Activated CD4-positive, alpha-beta T cell treated with anti-CD3 and anti-CD28 coated beads for 24 hours (primary cell): ENCODE measurements at places on chromosomes 5 and 9.
A peak's percentile ranks its signal among the peaks of the same experiment; 100 is the strongest.

- no peak for DNase-seq
Observed at GRCh38 chr5:41286696-41287095, 73.4 kb upstream of the C6 start.

DNA sequence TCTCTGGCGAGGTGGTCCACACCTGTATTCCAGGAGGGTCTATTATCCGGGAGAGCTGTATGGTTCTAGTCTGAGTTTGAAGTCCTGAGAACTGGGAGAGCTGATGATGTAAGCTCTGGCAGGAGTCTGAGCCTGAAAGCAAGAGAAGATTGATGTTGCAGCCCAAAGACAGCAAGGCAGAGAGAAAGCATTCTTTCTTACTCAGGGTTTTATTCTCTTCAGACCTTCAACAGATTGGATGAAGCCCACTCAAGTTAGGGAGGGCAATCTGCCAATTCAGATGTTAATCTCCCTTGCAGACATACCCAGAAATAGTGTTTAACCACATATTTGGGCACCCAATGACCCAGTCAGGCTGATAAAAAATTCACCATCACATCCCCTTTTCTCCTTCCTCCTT lies 159.1 kb downstream of the CCDC171 start:
- no peak for DNase-seq

GRCh38 chr5:128574041-128574440 lies 36.0 kb upstream of the FBN2 start:
- no peak for DNase-seq

DNA sequence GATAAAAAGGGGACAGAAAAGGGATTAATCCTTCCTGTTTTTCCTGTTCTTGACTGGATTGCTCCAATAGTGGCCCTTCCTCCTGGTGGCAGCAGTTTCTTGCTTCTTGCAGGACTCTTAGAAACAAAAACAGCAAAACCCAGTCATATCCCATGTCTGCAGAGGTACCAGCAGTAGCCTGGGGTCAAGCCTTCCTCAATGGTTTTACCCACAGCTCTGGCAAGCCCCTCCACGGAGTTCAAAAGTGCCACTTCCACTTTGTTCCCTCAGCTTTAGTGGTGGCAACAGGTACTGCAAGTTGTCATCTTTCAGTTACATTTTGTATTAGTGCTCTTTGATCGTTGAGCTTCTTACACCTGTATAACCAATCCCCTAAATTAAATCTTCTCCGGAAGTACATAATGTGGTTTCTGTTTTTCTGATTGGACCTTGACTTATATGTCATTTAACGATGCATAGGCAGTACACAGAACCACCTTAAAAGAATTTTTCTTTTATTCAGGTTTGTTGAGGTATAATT lies 8.7 kb upstream of the RANBP6 start:
- DNase-seq = no peak

DNA sequence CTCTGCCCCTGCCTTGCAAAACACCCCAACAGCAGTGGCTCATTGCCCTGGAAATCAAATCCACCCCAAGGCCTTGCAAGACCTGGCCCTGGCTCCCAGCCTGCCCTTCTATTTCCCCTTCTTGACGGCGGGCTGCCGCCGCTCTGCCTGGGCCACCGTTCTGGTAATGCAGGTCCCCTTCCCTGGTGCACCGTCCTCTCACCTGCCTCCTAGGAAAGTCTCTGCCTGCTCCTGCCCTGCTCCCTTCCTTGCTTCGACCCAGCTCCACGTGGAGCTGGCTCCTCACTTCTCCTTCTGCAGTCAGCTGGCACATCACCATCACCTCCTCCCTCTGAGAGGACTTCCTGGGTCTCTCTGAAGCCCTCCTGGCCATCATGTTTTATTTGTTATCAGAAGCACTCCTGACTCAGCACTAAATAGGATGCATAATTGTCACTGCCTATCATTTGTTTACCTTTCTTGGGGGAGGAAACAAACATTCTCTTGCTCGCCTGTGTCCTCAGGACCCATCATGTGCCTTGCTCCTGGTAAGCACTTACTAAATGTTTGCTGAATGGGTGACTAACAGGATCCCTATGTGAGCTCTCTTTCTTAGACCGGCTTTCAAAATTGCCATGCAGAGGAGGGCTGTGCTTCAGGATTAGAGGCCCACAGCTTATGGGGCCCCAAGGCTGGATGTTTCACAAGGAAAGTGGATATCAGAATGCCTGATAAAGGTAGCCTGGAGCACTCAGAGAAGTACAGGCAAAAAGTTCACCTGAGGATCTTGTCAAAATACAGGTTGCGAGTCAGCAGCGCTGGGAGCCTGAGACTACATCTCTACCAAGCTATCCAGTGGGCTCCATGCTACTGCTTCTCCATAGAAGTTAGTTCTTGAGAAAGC lies 19.6 kb upstream of the C5orf47 start:
- no peak for DNase-seq

DNA sequence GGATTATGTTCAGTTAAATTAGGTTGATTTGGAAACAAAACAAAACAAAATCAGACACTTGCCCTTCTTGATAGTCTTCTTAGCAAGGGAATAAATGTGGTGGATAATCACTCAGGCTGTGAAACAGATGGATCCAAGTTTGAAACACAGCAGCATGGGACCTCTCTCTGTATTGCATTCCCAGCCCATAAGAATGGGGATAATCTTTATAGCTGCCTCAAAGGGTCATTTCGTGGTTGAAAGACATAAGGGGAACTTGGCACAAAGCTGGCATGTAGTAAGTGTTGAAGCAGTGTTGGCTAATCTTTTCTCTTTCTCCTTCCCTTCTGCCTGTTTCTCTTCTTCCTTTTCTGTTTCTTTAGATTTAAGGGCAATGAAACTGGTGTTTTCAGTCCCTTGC lies 333.9 kb upstream of the TLE4 start:
- DNase-seq = no peak

- no peak for DNase-seq
Observed at GRCh38 chr5:128163991-128164390, 80.4 kb downstream of the SLC12A2 start.

DNA sequence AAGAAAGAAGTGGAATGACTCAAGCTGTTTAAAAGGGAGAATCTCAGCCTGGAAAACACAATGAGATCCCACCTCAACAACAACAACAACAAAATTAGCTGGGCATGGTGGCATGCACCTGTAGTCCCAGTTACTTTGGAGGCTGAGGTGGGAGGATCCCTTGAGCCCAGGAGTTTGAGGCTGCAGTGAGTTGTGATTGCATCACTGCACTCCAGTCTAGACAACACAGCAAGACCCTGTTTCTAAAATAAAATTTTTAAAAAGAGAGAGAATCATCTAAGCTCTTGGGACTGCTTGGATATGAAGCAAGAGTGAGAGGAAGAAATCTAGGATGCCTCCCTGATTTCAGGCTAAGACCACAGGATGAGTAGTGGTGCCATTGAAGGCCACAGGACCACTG lies 47.4 kb upstream of the KIF2A start:
- no peak for DNase-seq

GRCh38 chr9:121744002-121744686 lies 92.7 kb downstream of the DAB2IP start:
- no peak for DNase-seq

GRCh38 chr5:88503041-88503345 lies 234.3 kb upstream of the TMEM161B start:
- no peak for DNase-seq

- DNase-seq = no peak
Observed at GRCh38 chr5:111231119-111231518, 6.9 kb downstream of the CAMK4 start.

DNA sequence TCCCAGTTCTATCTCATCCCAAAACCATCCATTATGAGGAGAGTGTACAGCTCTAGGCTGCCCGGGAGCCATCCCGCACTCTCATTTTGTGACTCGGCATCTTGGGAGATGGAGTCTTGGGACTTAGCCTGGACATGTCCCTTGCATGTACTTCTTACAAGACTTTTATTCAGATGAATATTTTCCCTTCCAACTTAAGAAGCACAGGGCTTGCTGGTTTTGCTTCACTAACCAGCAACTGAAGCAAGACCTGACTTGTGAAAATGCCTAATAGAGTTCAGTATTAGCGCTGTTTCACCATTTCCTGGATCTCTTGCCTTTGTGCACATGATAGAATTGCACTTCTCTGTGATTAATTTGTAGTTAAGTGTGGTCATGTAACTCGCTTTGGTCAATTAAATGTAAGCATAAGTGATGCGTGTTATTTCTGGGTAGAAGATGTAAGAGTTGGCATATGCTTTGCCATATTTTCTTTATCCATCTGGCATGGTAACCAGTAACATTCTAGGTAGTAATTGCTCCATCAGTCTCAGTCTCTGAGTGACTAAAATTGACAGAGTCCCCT lies 55.8 kb downstream of the PDCD1LG2 start:
- no peak for DNase-seq

DNA sequence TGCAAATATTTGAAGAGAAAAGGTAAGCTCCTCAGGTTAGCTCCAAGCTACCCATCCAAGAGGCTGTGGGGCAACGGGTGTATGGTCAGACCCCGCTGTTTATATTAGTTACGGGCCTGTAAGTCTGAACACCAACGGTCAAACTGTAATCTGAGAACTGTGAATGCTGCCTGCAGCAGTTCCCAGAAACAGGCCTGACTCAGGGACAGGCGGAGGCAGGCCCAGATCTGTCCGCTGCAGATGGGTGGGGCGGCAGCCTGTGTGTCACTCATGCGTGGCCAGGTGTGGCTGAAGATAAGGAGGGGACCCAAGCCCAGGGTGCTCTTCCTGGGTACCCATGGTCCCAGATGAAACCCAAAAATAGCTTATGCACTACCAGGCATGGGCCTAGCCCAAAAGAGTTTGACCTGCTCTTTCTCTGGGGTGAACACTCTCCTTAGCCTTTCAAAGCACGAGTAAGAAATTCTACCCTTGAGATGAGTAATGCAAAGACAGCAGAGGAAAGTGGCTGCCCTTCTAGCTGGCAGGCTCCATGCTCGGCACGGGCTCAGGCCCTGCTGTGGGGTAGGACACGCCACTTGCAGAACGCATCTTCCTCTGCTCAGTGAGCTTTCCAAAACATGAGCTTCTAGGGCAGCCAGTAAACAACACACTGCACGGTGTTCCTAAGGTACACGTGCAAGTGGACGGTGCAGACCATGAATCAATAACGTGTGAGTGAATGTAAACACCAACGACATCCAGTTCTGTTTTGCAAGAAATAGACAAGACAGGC lies 9.1 kb downstream of the UBAC1 start:
- no peak for DNase-seq

GRCh38 chr9:22452415-22453010 lies 5.9 kb downstream of the DMRTA1 start:
- DNase-seq = peak; percentile 39

GRCh38 chr9:133246991-133247390 lies 28.0 kb downstream of the ABO start:
- DNase-seq = no peak

DNA sequence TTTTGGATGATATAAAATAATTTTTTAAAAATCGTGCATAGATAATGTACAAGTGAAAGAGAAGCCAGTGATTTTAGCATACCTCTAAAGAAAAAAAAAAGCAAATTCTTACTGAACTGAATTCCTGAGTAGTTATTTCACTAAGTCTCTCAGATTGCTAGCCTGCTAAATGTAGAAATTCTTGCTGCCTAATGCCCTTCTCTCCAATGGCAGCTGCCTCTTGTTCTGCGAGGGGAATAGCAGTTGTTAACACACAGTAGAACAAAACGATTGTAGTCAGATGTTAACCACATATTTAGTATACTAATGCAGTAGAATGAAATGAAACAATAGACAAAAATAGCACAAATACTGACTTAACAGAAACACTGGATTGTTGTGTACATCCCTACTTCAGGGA lies 26.8 kb downstream of the SMAD5 start:
- no peak for DNase-seq

DNA sequence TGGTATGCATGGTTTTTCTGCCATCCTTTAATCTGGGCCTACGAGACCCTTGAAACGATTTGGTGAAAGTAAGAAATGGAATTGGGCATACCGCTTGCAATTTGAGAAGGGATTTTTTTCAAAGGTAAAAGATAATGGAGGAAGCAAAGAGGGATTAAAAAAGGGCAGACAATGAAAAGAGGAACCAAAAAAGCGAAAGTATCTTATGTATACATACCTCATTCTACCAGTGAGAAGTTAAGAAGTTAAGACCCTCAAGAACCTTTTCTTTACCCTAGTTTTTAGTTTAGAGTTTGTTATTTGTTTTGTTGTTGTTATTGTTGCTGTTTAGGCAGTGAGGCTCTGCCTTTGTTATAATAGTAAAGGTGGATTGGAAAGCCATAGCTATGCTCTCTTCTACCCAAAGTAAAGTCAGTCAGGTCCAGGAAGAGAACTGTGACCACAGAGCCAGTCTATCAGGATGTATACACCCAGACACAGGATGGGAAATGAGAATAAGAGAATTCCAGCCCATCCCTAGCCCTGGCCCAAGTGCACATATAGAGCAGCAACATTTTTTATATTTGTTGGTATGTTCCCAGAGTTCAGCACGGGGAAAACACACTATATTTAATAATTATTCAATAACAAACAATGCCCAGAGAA lies 166.6 kb downstream of the RFX3 start:
- DNase-seq = no peak

DNA sequence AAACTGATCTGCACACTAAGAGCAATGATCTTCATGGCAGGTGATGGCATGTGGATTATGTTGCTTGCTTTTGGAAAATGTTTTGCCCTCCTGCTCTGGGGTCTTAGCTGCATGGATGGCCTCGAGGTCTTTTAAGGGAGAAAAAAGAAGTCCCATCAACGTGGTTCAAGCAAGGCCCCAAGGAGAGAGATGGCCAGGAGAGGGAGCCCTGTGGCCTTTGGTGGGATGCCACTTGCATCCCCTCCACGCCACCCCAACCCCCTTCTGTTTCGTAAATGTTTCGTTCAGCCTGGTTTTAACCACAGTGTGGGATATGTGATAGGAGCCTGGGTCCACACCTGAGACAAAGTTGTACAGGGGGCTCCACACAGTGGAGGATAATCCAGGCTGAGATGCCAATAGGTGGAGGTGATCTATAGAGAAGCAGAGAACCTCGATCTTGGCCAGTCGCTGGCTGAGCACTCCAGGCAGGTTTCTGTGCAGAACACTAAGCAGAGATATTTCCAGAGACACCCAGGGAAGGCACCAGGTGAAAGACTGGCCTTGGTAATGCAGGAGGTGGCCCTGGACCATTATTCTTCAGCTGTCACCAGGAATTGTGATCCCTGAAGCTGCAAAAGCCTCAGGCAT lies 25.8 kb upstream of the FRRS1L start:
- no peak for DNase-seq

DNA sequence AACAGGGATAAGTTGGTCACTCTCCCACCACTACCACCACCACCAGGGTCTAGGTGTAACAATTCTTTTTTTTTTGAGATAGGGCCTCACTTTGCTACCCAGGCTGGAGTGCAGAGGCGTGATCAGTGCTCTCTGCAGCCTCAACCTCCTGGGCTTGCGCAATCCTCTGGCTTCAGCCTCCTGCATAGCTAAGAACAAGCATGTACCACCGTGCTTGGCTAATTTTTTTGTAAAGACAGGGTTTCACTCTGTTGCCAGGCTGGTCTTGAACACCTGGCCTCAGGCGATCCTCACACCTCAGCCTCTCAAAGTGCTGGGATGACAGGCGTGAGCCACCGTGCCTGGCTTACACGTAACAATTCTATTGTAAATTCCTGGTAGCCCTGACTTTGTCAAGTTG lies 27.5 kb downstream of the CORO2A start:
- no peak for DNase-seq

GRCh38 chr5:82992646-82993045 lies 84.5 kb downstream of the TMEM167A start:
- DNase-seq = no peak

GRCh38 chr5:142874540-142874939 lies 104.4 kb downstream of the ARHGAP26 start:
- no peak for DNase-seq

GRCh38 chr9:136978865-136979544 lies 1.7 kb downstream of the PTGDS start:
- no peak for DNase-seq
